ENCODE measurements at places on chromosomes 12 and 14. TPM values are rescaled to one million over a fixed set of nuclear protein-coding genes. Genes with fewer than 3 reads are reported as not detected.

BEGAIN gene
- not detected for total RNA-seq

KRT6A gene
- not detected for total RNA-seq

HECTD1 gene
- total RNA-seq: 140 TPM

VIPAS39 gene
- 12.7 TPM for total RNA-seq

GRCh38 chr14:68551045-68551683 lies 241.7 kb downstream of the ZFP36L1 start:
- no peak overlapping the region for H3K4me3 ChIP-seq
- H3K27me3 ChIP-seq: no peaks in the 10 kb centered on the region
- DNase-seq: no peak
- no peak overlapping the region for H3K27ac ChIP-seq
- H3K36me3 ChIP-seq: no peaks in the 10 kb centered on the region
- H3K4me1 ChIP-seq: peaks cover 51% of the 10 kb centered on the region

- no peak for DNase-seq
- H3K4me1 ChIP-seq: no peaks in the 10 kb centered on the region
- no peaks in the 10 kb centered on the region for H3K27me3 ChIP-seq
- no peak overlapping the region for H3K27ac ChIP-seq
These were observed 7.4 kb upstream of the CCDC88C start for GRCh38 chr14:91424813-91425530.

DNA sequence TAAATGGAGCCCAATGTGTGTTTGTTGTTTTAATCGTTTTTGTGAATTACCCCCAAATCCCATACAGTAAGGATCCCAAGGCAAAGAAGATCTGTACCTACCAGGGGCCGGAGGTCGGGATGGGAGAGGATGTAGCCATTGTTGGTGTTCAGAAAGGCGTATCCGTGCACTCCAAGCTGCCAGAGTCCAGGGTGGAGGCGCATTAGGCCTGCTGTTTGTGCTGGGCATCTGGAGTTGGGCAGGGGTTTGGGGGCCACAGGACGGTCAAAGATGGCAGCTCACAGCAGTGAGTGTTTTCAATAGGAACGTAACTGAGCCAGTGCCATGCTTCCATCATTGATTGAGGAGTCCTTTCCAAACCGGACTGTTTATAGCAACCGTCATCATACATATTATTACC lies 40.2 kb downstream of the CACNA2D4 start:
- no peak for DNase-seq
- H3K27ac ChIP-seq: no peak overlapping the region
- no peaks in the 10 kb centered on the region for H3K36me3 ChIP-seq
- H3K27me3 ChIP-seq: peaks cover 52% of the 10 kb centered on the region
- H3K4me3 ChIP-seq: no peak overlapping the region

- no peak overlapping the region for H3K27ac ChIP-seq
- no peak for DNase-seq
- no peaks in the 10 kb centered on the region for H3K36me3 ChIP-seq
- no peak overlapping the region for H3K4me3 ChIP-seq
- no peaks in the 10 kb centered on the region for H3K27me3 ChIP-seq
These were observed 458.4 kb upstream of the SYT1 start for GRCh38 chr12:78406213-78406612.

- DNase-seq: no peak
- no peak overlapping the region for H3K4me3 ChIP-seq
- no peaks in the 10 kb centered on the region for H3K27me3 ChIP-seq
- no peak overlapping the region for H3K27ac ChIP-seq
These were observed 6.8 kb upstream of the GDF11 start for GRCh38 chr12:55736076-55736475.

DNA sequence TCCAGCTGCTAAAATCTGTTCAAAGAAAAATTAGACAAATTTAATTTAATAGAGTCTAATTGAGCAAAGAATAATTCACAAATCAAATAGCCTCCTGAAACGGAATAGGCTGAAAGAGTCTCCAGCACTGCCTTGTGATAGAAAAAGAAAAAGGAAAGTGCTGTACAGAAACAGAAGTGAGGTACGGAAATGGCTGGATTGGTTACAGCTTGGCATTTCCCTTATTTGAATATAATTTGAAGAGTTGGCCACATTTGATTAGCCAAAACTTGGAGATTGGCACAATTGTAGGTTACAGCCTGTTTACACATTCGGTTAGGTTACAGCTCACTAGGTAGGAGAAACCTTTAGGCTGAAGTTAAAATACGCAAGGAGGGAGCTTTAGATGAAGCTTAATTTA lies 24.8 kb upstream of the PCED1B start:
- DNase-seq: no peak
- no peaks in the 10 kb centered on the region for H3K27me3 ChIP-seq
- H3K4me3 ChIP-seq: no peak overlapping the region
- no peaks in the 10 kb centered on the region for H3K4me1 ChIP-seq
- H3K27ac ChIP-seq: no peak overlapping the region

DNA sequence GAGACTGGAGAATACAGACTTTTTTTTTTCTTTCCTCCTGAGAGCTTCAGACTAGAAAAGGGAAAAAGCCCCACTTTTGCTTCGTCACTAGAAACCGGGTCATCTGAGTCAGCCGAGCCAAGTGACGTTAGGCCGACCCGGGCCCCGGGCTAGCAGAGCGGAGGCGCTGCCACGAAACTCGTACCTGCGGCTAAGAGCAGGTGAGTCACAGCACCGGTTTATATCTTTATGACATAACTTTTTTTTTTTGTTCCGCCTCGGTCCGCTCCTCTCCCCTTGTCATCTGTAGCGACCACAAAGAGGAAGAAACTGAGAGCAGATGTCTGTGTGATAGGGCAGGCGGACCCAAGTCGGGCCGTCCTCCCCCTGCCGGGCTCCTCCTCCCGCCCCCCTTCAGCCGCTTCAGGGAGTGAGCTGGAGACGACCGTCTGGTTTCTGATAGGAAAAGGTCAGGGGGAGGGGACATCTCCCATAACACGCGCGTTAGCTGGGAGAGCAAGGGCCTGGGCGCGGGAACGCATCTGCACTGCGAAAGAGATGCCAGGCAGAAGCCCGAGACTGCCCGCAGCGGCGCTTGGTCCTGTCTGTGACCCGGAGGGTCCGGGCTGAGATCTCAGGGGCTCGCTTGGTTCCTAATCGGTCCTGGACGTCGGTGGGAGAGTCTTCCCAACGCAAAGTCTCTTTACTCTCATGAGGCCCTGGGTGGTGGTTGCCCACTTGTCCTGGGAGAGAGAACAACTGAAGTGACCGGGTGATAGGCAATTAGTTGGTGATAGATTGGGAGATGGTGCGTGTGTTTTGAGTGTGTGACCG lies 586 bp downstream of the TTC6 start:
- peaks cover 9% of the 10 kb centered on the region for H3K4me1 ChIP-seq
- no peaks in the 10 kb centered on the region for H3K36me3 ChIP-seq
- no peak for DNase-seq
- H3K27ac ChIP-seq: no peak overlapping the region
